NAMALWA (cell line): ENCODE measurements at places on chromosomes 6 and 20.

DNA sequence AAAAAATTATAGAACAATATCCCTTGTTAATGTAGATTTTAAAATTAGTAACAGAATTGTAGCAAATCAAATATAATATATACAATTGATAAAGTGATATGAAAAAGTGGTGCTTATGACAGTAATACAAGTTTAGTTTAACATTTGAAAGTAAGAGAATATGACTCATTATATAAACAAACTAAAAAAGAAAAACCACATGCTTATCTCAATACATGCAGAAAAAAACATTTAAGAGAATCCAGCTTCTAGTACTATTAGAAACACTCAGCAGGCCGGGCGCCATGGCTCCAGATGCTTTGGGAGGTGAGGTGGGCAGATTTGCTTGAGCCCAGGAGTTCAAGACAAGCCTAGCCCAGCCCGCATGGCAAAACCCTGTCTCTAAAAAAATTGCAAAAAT is 60.7 kb upstream of the LAMA2 start:
- no peak for DNase-seq

GRCh38 chr6:37919417-37920157 is 100.1 kb downstream of the ZFAND3 start:
- DNase-seq, result no peak

DNA sequence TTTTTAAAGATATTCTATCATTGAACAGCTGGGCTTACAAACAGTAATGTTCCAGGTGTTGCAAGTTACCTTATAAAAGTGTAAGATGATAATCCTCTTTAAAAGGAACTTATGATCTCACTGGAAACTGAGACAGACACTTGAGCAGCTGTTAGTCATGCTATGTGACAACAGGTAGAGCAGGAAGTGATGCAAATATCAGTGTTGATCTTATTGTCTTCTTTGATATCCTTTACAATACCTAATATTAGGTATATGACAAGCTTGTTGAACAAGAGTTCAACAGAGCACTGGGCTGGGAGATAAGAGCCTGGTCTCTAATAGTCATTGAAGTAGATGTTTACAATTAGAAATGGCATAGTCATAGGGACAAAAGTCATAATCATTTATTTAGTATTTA is 150.0 kb downstream of the UBE3D start:
- no peak for DNase-seq

DNA sequence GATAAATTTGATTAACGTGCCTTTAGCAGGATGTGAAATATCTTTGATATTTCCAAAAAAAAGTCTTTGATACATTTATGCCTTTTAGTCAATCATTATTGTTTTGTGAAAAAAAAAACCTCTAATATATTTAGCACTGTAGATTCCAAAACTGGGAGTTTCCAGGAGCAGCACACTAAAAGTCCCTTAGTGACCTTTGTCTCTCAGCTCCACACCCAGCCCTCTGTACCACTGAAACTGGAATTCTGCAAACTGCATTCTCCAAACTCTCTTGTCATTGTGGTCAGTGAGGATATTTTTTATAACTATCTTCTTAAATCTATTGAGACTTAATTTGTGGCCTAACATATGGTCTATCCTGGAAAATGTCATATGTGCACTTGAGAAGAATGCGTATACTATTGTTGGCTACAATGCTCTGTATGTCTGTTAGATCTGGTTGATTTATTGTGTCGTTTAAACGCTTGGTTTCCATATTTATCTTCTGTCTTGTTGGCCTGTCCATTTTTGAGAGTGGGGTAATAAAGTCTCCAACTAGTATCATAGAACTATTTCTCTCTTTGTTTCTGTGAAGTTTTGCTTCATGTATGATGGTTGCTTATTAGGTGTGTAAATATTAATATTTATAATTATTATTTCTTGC is 73.2 kb upstream of the CNKSR3 start:
- DNase-seq, result no peak

DNA sequence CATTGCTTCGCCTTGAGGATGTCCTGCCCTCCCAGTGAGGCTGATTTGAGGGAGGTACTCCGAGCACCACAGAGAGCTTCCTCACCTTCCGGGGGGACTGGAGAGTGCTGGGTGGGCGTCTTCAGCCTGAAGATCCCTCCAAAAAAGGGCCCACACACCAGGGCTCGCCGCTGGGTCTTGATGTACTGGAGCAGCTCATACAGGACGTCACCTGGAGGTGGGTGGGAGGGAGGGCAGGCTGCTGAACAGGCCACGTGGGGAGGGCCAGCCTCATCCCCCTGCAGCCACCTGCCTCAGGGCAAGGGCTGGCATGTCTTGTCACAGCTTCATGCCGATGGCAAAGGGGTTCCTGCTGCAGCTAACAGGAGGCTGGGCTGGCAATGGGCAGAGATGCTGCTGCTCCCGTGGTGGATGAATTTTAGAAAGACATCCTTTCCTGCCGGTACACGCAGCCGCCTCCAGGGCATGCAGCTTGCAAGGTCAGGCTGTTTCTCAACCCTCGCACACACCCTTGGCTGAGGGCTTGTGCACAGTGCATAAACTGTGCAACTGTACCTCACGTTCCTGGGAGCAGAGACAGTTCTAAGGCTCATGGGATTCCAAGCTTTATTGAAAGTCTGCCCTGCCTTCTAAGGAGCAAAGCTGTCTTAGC is 14.0 kb downstream of the ETV7 start:
- no peak for DNase-seq

DNA sequence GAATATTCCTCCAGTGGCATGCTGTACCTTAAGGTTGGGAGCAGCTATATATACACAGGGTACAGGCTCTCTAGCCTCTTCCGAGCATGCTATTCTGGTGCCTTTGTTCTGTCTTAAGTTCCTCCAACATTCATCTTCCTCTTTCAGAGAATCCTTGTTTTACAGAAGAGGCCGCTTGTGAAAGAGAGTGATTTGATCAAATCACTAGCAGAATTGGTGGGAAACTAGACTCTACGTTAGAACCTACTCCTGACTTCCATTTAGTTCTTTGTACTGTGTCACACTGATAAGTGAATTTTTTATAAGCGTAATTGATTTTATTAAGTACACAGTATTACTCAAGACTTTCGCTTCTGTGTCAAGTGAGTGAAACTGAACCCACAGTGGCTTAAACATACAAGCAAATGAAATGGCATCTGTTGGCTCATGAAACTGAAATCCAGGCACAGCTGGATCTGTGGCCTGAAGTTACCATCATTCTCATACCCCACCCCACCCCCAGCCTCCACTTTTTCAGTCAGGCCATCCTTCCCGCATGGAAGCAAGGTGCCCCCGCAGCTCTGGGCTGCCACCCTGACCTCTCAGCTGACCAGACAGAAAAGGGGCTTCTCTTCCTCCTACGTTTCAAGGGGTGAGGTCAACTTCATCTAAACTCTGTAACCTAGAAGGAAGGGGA is 102.3 kb downstream of the RPP40 start:
- no peak for DNase-seq

- peak; percentile 40 for DNase-seq
These were observed 270.8 kb downstream of the BMP7 start for GRCh38 chr20:56995635-56996075.
